ENCODE measurements at places on chromosomes 11 and 22.

DNA sequence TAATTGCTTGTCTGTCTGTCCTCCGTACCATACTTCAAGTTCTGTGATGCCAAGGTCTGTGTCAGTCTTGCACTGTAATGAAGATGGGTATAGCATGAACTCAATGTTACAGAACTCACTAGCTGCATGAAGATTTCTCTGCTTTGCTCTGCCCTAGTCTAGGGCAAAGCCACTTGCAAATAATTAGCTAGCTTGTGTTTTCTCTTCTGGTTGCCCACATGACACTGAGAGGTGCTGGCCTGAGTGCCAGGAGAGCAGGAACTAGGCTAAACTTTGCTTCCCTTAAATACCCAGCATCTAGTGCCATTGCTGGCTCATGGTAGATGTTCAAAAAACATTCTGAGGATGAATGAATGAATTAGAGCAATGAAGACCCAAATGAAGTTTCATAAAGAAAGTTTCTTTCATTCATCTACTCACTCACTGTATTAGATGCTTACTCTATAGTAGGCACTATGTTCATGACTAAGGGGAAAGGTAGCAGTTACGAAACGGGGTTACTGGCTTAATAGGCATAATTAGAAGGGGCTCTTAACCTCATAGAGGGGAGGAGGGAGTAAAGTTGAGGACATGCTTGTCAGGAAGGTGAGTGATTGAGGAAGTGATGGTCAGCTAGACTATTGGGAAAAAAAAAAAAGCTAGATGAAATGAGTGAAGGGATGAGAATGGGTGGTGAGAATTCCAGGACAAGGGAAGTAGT, 4.4 kb upstream of the ENDOD1 start:
- no peak for DNase-seq

DNA sequence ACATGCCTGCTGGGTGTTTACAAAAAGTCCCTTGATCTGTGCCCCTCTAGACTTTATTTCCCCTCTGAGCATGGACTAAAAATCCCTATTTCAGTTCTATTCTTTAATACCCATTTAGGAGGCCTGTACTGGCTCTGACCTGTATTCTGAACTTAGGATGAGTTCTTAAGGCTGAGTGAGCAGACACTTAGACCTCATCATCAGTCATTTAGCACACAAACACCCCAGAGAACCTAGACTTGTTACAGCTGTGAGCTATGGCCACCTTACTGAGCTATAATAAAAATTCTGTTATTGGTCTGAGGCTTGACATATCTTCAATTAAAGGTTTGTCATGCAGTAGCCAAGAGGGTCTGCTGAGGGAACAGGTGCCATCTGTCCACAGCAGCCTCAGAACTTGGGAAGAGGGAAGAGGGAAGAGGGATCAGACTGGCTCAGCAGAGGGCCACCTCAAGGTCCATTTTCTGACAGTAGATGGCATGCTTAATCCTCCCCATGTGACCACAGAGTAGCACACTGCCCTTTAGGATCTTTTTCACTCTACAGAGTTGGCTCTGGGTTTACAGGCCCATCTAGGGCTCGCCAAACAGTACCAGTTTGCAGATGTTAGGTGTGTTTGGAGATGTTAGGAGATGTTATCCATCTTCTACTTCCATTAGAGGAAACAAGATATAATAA, 30.2 kb upstream of the RRM1 start:
- DNase-seq = no peak

DNA sequence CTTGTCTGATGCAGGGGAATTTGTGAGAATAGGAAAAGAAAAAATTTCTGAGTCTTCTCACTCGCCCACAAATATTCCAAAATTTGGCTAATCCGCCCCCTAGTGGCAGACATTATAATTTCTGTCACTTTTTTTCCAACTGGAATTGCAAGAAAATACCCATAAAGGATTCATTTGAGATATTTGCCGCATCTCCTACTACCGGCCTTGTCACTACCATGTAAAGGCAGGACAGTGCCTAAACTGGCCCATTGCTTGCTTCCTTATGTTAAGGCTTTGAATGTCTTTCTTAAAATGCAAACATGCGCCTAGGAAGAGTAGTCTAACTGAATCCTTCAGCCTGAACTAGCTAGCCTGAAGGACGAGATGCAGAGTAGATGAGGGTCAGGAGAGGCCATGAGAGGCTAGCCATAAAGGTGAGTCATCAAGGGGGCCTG, 9.3 kb upstream of the CEP295 start:
- peak; percentile 49 for DNase-seq

DNA sequence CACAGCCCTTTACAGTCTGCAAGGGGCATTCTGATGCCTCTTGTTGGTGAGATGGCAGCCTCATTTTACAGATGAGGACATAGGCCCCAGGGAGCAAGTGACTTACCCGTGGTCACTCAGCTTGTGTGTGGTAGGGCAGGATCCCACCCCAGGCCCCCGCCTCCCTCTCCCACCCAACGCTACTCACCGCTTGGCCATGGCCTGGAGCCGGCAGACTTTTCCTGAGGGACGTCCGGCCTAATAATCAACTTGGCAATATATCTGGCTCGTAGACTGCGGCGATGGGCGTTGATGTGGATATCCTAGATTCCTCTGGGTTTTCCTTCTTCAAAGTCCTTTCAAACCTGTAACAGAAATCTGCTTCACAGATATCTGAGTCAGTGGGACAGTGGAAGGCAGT, 57.1 kb downstream of the ARHGAP8 start:
- DNase-seq = no peak

All from fibroblast of skin of back (primary cell).